ENCODE measurements at places on chromosomes 2 and 18.

- no peak for DNase-seq
Measured at GRCh38 chr2:71457123-71457915, 4.0 kb downstream of the DYSF start.

DNA sequence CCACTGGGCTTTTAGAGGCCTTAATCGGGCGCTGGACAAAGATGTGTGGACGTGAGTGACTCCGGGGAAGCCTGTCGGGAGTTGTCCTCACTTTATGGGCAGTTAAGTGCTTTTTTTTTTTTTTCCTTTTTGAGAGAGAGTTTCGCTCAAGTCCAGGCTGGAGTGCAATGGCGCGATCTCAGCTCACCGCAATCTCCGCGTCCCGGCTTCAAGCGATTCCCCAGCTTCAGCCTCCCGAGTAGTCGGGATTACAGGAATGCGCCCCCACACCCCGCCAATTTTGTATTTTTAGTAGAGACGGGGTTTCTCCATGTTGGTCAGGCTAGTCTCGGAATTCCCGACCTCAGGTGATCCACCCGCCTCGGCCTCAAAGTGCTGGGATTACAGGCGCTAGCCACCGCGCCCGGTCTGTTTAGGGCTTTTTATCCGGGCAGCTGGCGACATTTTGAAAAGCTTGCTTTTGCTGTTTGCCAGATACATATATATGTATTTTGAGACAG, 1.5 kb downstream of the MSH6 start:
- no peak for DNase-seq

GRCh38 chr2:73746015-73746876, 9.1 kb upstream of the TPRKB start:
- no peak for DNase-seq

GRCh38 chr2:30764021-30764800, 43.0 kb downstream of the CAPN13 start:
- no peak for DNase-seq

DNA sequence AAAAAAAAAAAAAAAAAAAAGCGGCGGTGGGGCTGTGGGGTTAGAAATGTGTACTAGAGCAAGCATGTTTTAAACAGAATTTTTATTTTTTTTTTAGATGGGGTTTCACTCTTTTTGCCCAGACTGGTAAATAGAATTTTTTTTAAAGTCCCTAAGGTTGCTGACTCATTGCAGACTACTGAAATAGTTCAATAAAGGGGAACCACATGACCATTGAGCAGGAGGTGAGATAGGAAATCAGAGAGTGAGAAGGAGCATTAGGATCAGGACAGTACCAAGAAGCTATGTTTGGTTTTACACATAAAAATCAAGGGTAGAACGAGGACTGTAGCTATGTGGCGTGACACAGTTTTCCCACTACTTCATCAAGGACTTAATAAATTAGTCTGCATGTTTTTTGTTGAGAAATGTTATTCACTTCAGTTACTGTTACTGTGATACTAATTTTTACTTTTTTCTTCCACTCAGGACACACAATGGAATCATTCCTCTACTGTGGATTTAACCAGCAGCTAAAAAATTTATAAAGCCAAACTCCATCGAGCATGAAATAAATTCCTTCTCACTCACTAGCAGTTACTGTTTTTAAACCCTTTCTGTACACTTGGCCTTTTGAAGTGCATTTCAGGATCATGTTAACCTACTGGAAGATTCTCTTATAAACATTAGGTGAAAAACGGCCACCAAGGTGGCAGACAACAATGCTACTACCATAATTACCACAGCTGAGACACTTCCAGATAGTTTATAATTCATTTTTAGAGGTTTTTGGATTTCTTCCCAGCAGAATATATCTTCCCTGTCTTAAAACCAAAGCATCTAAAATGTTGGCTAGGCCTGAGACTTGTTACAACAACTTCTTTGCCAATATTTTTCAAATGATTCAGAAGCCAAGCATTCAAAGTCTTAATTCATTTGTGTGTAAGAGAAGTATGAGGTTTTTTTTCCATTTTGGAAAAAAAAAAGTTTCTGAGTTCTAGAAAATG, 33.2 kb downstream of the LAMA1 start:
- DNase-seq, result no peak

DNA sequence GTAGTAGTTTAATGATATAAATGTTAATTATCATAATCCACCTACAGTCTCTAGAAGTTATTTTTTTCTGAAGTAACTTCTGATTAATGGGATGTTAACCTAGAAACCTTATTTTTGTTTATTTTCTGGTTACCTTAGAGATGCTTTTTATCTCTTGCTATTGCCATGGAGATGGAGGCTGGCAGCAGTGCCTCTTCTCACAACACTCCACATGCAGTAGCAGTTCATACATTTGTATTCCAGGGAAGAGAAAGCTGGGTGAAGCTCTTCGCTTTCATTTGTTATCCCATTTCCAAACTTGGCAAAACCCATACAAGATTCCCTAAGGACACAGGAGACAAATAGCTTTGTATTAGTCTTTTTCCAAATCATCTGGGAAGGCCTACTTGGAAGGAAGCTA, 1794.1 kb upstream of the LRRTM1 start:
- DNase-seq, result no peak

DNA sequence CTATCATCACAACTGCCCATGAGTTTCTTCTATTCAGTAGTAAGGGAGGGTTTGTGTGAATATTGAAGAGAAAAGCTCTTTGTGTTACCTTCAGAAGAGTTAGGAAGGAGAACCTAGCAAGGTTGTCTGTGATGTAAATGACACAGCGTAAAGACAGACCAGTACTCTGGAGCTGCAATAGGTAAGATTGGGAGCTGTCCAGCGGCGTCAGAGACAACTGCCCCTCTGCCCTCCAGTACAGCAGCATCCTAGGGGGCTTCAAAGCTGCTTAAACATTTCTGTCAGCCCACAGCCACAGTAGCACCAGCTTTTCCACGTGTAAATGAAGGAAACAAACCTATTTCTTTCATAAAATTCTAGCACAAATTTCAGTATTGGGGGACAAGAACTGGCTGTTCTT, 34.5 kb downstream of the NYAP2 start:
- DNase-seq, result no peak

DNA sequence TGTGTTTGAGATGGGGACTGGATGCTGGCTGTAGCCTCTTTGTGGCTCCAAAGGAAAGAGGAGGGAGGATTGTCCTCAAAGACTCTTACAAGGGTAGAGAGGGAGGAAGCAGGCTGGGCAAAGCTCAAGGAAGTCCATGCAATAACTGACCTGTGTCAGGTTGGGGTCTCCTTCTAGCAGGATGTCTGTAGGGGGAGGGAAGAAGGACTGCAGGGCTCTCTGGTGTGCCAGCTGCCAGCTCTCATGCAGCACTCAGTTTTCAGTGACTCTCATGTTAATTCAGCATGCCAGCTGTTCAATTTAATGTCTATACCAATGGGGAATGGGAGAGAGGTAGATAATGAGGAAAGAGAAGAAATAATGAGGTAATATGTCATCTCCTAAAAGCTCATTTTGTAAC, 85.3 kb upstream of the RANBP2 start:
- DNase-seq, result no peak

- DNase-seq, result no peak
Measured at GRCh38 chr18:63183378-63183777, 136.2 kb downstream of the BCL2 start.

- DNase-seq, result no peak
Measured at GRCh38 chr2:68320118-68320641, 431 bp upstream of the CNRIP1 start.

- no peak for DNase-seq
Measured at GRCh38 chr2:56077359-56077915, 106.4 kb upstream of the CCDC85A start.

DNA sequence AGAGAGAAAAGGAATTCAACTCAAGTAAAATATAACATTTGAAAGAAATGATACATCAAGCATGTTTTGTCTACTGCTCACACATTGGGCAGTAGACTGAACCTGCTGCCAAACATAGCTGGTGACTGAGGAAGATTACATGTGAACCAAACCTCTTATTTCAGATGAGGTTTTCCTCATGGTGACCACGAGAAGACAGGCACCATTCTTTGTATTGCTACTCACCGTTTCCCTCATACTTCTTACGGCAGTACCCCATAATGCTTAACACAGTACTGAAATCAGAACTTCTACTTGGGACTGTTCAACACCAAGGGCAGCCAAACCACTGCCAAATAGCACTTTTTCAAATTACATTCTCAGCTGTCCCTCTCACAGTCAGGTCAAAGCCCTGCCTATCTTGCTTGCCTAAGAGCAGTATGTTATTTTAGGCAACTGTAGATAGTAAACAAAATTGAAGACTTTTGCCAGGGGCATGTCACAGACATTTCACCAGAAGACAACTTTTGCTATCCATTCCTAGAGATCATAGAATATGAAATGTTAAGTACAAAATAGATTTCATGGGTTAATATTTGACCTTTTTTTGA, 167.1 kb upstream of the DOK6 start:
- no peak for DNase-seq

DNA sequence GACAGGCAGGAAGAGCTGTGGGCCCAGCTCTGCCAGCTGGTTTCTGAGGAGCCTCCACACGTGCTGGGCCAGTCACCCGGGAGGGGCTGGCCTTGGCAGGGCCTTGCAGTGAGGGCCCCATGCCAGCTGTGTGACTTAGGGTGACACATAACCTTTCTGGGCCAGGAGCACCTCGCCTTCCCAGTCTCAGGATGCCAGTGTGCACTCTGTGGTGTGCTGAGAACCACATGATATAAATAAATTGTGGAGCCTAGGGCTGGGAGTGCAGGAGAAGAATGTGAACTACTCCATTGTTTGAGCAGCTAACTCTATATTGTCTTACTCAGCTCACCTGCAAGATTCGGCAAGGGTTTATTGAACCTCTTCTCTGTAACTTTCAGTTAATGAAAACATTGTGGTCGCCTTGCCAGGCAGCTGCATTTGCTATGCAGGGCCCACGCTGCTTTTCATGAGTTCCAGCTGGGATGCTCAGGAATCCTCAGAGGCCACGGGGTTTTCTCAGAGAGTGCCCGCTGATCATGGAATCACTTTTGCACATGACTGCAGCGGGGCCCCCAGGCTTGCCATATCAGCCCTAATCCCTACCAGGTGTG, 222.3 kb downstream of the SH3RF3 start:
- DNase-seq, result peak; percentile 23

DNA sequence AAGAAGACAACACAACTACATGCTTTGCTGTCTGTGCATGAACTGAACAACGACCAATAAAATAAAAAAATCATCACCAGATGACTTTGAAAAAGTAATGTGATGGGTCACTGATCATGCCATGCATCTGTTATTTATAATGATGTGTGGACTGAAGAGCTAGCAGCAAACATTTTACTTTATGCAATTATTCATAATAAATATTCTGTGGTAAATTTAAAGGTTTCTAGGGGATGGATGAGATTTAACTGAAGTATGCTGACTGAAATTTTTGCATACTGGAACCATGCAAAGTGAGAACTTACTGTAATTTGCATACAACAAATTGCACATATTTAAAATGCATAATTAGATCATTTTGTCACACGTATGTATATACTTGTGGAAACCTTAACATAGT, 31.3 kb upstream of the BAZ2B start:
- DNase-seq, result no peak

DNA sequence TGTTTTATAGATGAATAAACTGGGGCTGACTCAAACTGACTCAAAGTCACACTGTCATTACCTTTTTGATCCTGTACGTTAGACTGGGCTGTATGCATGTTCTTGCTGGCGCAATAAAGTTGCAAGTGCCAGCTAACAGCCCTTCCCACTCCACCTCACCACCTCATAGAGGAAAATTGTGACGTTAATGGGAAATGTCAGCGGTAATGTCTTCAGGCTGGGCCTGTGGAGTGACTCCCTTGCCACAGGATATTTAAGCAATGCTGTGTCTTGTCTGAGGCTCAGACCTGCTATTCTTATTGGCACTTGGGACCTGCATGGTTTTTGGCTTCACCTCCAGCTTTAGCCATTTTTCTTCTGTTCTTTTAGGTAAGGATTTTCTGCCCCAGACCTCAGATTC, 25.2 kb upstream of the CASP10 start:
- no peak for DNase-seq

DNA sequence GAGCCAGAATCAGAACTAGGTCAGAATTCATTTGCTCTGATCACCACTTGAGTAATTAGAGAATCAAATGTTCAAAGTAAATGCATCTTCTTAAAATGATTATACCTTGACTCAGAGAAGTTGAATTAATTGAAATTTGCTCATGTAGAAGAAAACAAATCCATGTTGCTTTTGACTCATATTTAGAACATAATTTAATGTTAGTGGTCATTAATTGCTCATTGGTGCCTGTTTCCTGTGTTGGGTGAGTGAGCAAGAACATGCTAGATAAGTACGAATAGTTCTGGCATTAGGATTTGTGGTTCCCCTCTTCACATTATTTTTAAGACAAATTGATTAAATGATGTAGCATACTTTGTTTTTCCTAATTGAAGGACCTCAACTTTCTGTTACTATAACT, 19.0 kb downstream of the ACVR2A start:
- DNase-seq, result no peak

GRCh38 chr18:7945882-7946281, 378.8 kb downstream of the PTPRM start:
- no peak for DNase-seq

DNA sequence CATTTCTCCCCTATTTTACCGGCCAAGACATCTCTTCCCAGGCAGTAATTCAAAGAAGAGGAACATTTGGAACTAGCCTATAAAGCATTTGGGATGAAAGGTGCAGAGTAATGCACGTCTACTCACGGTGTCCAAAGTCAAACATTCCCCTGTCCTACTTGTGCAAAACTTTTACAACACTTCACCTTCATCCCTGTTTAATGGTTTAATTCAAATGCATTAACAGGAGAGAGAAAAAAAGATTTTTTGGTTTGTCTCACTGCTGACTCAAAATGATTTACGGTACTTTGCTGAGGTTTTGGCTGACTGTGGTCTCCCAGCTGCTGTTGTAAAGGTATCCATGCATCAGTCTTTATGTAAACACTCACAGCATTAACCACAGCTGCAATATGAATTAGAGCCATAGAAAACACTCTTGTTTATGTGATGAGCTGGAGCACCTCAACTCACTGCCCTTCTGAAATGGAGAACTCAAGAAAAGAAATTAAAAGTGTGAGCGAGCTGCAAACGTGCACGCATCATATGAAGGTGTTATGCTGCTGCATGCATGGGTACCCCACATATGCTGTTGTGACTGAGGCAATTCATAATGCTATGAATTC, 220.5 kb downstream of the PIEZO2 start:
- DNase-seq, result no peak

- DNase-seq, result no peak
Measured at GRCh38 chr18:57502624-57503023, 67.5 kb downstream of the ONECUT2 start.

- DNase-seq, result no peak
Measured at GRCh38 chr18:22182884-22183697, 13.7 kb downstream of the GATA6 start.

- DNase-seq, result no peak
Measured at GRCh38 chr2:173747035-173747434, 218.1 kb downstream of the SP3 start.

DNA sequence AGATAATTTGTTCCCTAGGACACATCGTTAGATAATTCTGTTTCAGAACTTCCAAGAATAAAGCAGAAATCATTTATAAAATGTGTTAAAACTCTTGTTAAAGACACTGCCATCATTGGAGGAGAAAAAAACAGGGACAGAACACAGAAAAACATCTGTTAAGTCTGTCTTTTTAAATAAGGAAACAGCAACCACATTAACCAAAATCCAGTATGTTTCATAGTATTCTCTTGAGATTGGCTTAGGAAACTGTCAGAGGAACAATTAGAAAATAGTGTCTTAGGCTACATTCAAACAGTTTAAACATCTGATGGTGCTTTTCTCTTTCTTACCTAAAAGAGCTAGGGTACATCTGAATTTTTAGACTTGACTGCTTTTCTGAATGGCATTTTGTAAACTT, 81.6 kb downstream of the PMS1 start:
- DNase-seq, result no peak

Measured in activated naive CD8-positive, alpha-beta T cell treated with anti-CD3 and anti-CD28 coated beads, Interleukin-2, amount 50 U/mL, for 24 hours (primary cell).